ENCODE measurements at places on chromosomes 13 and 19.

DNA sequence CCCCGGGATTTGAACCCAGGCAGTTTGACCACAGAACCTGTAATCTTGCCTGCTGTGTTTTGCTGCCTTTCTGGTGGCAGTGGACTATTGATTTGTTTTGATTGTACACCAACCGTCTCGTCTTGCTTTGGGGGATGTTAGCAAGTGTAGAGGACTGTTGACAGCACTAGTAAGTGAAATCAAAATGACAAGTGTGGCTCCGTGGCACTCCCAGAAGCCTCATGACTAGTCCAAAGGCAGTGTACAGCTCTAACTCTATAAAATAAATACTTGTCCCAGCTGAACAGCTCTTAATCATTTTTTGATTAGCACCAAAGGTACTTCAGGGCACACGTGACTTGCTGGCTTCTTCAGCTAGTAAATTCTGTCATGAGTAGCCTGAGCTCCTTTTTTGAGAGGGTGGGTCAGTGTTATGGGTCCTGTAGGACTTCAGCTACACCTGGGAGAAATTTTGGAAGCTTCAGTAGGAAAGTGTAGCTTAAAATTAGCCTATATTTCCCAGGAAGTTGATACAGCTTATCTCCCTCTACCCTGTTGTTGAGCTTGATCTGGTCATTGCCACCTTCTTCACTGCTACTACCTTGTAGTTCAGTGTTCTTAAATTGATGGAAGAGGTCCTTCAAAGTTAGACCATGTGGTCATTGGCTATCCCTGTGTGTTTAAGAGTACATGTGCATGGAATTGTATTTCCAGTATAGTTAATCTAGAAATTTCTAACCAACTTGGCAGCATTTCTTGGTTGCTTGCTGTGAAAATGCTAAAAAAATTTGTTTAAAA is 15.1 kb downstream of the TM9SF2 start:
- DNase-seq = no peak

GRCh38 chr13:44188257-44188656 is 185.4 kb upstream of the SERP2 start:
- no peak for DNase-seq

DNA sequence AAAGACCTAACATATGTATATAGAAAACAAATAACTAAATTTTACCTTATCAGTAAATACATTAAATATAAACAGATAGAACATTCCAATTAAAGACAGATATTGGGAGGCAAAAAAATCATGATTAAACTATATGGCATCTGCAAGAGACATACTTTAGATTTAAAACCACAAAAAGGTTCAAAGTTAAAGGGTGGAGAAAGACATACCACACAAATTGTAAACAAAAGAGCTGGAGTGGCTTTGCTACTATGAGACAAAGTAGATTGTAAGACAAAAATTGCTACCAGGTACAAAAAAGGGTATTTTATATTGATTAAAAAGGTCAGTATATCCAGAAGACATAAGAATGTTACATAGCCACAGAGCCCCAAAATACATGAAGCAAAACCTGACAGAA is 200.2 kb downstream of the KCNRG start:
- no peak for DNase-seq

GRCh38 chr13:98998831-98999638 is 21.2 kb upstream of the DOCK9 start:
- DNase-seq = peak; percentile 25
